ENCODE measurements at places on chromosomes 12 and 14.
A peak's percentile ranks its signal among the peaks of the same experiment; 100 is the strongest.

- no peak for DNase-seq
Observed at GRCh38 chr14:67485501-67486095, 2.9 kb downstream of the TMEM229B start.

DNA sequence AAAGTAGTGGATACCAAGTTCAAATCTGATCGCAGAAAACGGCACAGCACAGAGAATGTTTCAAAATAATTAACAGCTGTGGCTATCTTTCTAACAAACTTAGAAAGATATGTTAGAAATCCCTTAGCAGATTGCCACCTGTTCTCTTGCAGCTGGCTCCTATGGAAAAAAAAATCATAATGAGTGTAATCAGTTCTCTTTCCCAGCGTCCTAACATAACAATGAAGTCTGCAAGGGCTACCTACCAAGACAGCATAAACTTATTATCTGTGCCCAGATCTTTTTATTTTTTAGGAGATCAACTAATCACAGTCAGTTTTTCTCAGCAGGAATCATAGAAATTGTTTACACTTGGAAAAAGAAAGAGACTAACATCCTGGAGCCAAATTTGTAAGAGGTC is 358.6 kb upstream of the FOXG1 start:
- DNase-seq: no peak

DNA sequence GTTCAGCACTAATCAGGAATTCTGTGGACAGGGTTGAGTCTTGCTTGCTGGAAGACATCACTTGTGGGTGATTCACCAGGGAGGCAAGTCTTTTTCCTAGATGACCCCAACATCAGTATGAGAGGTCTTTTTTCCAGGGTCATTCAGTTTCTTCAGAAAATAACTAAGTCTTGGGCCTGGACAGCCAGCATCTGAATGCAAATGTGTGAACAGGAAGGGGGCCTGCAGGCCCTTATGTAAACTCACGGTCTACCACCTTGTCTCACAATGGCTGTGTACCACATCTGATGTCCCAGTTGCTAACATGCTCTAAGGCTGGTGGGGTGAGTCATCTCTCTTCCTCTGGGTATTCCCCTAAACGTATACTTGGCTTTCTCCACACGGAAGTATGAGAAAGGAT is 79.2 kb downstream of the HECTD4 start:
- peak; percentile 24 for DNase-seq

DNA sequence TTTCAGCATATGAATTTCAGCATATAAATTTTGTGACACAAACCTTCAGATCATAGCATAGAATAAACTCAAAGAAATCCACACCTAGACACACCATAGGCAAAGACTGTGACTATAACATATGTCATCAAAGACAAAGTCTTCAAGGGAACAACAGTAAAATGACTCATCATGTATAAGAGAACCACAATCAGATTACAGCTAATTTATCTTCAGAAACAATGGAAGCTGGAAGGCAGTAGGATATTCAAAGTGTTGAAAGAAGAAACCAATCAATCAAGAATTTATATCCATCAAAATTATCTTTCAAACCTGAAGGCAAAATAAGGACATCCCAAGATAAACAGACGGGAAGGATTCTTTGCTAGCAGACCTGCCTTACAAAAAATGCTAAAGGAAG is 29.0 kb downstream of the DLK1 start:
- no peak for DNase-seq
